ENCODE measurements at places on chromosomes 4 and X.
A peak's percentile ranks its signal among the peaks of the same experiment; 100 is the strongest.

DNA sequence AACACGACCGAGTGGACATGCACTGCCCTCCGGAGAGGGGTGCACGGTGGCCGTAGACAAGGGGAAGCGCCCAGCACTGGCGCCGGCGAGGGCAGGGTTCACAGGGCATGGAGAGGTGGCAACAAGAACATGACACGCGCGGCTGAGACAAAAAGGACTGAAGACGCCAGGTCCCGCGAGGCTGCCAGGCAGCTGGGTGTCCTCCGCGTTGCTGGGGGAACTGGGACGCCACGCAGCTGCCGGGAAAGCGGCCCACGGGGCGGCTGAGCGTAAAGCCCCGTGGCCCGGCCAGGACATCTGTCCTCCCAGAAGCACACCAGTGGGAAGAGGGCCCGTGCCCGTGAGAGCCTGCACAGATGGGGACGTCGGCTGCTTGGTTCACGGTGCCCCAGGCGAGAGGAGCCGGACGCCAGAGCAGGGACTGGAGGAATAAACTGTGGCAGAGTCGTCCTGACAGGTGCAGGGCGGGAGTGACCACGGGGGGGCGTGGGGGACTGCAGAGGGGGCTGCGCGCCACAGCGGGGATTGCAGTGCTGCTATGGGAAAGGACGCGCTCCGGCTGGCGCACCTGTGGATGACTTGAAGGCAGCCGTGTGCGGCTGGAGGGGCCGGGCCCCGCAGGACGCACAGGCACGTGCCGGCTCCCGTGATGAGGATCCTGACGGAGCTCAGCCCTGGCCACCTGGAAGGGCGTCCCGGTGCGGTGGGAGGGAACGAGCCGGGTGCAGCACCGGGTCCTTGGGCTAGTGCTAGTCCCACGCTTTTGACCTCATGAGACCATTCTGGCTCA is 32.1 kb upstream of the GTPBP6 start:
- DNase-seq, result no peak

- no peak for DNase-seq
Observed at GRCh38 chr4:139887376-139887802, 221.8 kb downstream of the MGST2 start.

DNA sequence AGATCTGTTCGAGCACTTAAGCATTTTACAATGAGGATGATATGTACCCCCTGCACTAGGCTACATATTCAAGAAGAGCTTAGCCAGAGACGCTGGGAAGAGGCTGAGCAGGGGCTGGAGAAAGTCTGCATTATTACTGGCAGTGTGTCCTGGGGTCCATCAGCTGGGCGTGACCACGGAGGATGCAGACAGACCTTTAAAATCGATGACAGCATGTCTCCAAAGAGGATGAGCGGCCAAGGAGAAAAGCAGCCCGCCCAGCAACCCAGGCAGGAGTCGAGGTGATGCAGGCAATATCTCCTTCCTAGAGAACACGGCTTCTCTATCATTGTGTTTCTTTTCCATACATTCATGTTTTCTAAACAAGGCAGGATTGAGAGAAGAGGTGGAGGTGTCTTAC is 300.7 kb downstream of the USP46 start:
- DNase-seq, result no peak

DNA sequence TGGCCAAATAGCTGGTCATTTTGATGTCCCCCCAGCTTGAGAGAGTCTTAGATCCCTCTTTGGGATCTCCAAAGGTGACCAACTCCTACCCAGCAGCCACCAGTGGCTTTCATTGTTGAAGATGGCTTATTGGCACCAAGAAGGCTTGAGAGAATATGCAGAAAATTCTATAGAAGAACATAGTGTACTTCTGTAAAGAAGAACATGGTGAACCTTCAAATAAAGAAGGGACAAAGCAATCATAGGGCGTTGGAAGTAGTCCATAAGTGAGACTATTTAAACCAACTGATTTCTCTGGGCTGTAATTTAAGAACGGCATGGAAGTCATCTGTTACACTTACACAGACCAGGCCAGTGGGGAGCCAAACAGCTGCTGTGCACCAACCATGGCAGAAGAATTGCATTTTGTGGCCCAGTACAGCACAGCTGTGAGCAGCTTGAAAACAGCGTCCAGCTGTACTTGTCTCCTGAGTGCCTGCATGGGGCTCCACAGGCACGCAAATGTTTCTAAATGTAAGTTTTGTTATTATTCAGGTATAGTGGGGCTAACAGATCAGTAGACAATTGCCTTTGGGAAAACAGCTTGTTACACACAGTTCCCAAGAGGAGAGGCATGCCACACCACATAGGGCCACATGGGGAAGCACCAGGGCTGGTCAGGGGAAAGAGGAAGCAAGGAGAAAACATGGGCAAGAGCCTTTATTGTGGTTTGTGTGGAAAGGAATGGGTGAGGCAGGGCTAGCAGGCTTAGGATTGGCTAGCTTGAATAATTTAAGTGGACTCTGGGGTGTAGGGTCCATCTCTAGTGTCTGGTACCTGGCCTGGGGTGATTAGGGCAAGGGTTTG is 125.0 kb downstream of the ARHGAP6 start:
- DNase-seq, result peak; percentile 37

GRCh38 chrX:19630776-19631707 is 115.7 kb upstream of the MAP3K15 start:
- no peak for DNase-seq

GRCh38 chrX:18964901-18965300 is 19.0 kb downstream of the PHKA2 start:
- DNase-seq, result no peak

GRCh38 chrX:68807818-68808217 is 21.0 kb upstream of the EFNB1 start:
- DNase-seq, result peak; percentile 60

GRCh38 chr4:8922481-8922880 is 50.8 kb upstream of the HMX1 start:
- no peak for DNase-seq

DNA sequence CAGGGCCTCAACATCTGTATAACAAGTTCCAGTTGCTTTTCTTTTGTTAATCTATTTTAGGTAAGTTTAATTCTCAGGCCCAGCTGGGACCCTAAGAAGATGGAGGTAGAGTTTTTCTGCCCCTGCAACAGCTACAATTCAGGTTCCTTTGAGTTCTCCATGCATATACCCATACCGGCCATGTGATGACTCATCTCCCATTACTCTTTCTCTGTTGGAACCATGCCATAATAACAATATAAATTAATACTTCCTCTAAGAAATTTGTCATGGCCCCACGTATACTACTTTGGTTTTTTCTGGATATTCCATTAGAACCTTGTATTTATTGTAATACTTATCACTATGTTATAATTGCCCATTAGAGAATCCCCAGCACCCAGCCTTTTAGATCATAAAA is 1.3 kb upstream of the INTU start:
- no peak for DNase-seq

DNA sequence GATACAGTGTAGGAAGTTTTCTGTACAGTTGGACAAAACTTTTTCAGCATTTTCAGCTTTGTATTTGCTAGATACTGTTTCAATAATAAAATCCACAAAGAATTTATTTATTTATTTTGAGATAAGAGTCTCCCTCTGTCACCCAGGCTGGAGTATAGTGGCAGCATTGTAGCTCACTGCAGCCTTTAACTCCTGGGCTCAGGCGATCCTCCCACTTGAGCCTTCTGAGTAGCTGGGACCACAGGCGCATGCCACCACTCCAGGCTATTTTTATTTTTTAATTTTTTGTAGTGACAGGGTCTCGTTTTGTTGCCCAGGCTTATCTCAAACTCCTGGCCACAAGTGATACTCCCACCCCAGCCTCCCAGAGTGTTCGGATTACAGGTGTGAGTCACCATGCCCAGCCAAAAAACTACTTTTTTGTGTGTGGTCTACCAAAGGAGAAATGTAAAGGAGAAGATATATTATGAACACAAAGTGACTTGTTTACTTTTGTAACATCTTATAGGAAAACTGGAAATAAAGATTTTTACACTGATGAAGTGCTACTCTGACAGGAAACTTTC is 13.0 kb upstream of the SOWAHD start:
- DNase-seq, result no peak

DNA sequence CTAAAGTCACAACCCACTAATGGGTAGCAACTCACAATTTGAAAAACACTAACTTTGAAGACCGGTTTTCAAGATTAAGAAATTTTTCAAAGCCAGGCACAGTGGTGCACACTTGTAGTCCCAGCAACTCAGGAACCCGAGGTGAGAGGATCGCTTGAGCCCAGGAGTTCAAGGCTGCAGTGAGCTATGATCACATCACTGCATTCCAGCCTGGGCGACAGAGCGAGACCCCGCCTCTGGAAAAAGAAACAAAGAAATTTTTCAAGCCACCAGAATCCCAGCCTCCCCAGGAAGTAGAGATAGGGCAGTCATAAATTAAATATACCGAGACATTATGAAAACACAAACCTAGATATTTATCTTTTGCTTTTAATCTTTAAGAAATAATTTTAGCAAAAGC is 13.0 kb downstream of the SMARCA1 start:
- DNase-seq, result no peak

DNA sequence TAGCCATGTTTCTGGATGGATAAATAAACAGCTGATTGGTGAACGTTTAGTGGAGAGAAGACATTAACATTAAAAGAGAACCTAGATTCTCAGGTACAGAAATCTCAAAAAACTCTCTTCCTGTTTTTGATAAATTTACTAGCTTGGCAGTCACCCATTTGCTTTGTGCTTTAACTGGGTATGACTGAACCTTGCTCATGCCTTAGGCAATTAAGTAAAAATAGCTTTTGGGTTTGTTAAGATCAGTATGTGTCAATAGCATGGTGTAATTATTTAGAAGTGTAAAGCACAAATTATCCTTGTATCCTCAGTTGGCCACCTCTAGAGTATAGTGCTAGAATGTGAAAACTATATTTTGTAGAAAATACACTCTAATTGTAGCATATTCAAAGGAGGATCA is 200.0 kb downstream of the CFAP299 start:
- DNase-seq, result no peak

GRCh38 chr4:173537613-173538147 is 7.7 kb upstream of the HAND2 start:
- DNase-seq, result no peak

- no peak for DNase-seq
Observed at GRCh38 chr4:41232856-41233255, 18.5 kb upstream of the APBB2 start.

DNA sequence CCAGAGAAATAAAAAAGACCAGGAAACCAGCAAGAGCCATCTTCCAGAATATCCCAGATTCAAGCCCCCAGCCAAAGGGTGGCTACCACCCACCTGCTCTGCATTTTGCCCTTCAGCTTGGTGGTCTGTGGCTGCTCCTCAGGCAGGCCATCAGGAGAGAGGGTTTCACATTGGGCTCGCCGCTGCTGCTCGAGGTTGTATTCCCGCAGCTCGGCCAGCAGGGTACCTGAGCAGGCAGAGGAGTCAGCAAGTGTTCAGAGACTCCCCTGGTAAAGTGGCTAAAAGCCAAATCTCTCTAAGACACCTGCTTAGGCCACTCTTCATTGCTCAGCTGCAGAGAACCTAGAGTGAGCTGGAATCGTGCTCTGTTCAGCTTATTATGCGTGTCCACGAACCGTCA is 110.8 kb upstream of the HSD17B10 start:
- DNase-seq, result no peak

GRCh38 chr4:154425514-154425913 is 66.1 kb downstream of the DCHS2 start:
- DNase-seq, result no peak

- DNase-seq, result peak; percentile 9
Observed at GRCh38 chr4:93731456-93731855, 97.1 kb upstream of the ATOH1 start.

DNA sequence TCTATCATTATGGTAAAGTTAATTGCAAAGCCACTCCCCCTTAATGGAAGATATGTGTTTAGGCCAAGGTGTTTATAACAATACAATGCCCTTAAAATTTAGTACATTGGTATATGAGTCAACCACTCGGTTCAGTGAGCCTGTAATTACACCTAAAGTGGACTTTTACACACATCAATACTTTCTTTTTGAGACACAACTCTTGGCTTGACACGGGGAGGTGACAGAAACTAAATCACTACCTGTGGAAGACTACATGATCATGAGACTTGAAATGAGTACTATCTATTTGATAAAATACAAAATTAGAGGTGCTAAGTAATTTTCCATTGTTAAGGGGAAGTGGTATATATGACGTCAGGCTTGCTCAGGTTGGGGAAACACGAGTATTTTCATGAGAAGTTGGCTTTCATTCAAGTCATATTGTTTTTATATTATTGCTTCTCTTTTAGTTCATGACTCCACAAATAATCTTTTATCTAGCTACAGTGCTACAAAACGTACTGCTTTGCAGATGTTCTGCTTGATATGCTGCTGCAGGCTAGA is 918.3 kb downstream of the ARAP2 start:
- DNase-seq, result no peak

DNA sequence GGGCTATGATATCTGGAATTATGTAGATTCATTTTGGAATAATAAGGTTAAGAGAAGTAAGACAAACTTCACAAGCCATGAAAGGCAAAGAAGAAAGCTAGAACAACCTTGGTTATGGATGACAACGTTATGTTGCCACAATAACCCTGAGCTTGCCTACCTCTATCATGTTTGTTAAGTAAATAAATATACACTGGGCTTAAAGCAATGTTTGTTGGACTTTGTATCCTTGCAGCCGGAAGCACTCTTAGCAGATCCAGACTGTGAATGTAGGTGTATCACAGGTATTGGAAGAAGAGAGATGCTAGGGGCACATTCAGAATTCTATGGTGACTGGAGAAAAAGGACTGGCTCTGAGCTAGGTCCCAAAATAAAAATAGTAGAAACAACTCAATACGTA is 214.4 kb downstream of the HS3ST1 start:
- no peak for DNase-seq

GRCh38 chr4:119655111-119655837 is 26.7 kb upstream of the PDE5A start:
- DNase-seq, result no peak

- no peak for DNase-seq
Observed at GRCh38 chr4:80407246-80407645, 71.7 kb downstream of the CFAP299 start.

DNA sequence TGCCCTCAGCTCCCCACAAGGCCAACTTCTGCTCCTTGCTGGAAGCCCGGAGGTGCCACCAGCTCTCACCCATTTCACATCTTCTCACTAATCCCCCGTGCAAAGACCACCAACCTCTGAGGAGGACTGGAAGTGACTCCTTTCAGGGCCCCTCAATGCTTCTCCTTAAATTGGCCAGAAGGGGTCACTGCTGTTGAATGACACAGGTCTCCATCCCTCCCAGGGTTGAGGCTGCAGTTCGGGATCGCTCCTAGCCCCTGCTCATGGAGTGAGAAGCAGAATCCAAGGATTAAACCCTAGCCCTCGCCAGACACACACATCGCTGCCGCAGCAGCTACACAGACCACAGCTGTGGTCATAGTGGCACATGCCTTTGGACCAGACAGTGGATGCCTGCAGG is 279.5 kb upstream of the TAPT1 start:
- DNase-seq, result no peak

GRCh38 chrX:5965406-5965805 is 263.3 kb downstream of the NLGN4X start:
- DNase-seq, result no peak

Measured in NCI-H524 (cell line).